OCI-LY7 (cell line): ENCODE measurements at places on chromosomes 7 and 10.

DNA sequence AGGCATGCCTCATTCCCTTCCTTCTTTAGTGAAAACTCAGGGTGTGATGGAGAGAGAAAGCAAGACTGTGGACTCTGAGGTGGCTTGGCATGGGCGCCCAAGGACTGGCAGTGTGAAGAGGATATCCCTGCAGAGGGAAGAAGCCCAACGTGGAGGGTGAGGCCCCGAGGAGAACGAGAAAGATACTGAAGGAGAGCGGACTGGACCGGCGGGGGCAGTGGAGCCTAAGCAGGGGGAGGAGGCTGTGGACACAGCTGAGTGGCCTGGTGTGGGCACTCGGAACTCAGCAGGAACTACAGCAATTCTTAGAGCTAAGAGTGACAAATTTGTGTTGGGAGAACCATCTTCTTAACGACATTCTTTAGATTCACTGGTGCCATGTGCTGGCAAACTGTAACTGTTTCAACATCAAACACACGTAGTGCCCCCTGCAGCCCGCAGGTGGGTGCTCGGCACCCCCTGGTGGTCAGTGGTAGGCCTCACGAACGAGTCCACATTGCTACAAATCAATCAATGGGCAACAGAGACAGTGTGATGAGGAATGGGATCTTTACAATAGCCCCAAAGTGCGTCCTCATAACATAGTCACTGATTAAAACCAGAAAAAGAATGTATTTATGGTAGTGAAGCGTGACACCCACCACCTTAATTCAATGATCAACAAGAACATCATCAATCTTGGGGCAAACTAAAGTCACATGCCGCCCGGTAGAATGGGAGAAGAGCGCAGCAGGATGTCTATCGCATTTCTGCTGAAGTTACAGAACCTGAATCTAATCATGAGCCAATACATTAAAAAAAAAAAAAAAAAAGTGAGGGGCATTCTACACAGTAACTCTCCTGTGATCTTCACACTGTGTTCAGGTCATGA lies 2.0 kb upstream of the SFTPA1 start:
- DNase-seq, result peak; percentile 79

GRCh38 chr10:43304687-43305333 lies 37.9 kb upstream of the RASGEF1A start:
- DNase-seq, result no peak

- no peak for DNase-seq
Observed at GRCh38 chr7:44201813-44202212, 1.0 kb downstream of the YKT6 start.

- peak; percentile 89 for DNase-seq
Observed at GRCh38 chr10:3484306-3485056, 300.5 kb downstream of the KLF6 start.

DNA sequence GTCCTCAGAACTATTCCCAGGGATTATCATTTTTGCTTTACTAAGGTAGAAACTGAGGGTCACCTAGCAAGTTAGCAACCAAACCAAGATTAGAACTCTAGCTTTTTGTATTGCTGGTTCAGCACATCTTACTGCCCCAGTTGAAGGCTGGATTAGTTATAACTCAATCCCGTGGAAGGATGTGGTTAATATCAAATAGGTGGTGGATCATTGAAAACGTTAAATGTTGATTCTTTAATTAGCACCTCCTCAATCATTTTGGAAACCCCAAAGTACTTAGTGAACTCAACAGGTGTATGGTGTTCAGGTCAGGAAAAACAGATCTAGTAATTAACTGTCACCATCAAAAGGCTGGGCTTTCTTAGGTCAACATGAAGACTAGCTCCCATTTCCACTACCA lies 152.4 kb downstream of the ARID5B start:
- no peak for DNase-seq

DNA sequence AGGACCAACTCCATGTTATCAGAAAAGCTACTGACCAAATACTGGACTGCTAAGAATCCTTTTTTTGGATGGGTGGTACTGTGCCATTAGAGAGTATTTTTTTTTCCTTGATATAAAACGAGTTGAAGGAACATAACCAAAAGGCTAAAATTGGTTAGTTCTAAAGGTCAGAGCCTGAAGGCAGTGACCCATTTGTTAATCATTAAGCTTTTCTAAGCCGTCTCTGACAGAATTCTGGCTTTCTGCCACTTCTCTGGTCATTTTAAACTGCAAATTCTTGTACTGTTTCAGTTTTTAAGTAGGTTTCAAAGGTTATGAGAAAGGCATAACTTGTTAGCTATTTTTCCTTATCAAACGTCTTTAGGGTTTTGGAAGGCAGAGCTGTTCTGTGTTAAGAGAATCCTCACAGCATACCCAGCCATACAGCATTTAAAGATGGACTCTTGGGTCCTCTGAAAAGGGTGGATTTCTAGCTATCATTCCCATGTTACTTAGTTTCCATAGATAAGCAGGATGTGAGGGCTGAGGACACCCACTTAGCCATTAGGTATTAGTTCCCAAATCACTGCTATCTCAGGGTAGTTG lies 196.8 kb downstream of the RNLS start:
- DNase-seq, result no peak

- DNase-seq, result no peak
Observed at GRCh38 chr7:39285256-39285655, 280.9 kb upstream of the YAE1 start.

GRCh38 chr10:71262027-71262426 lies 49.7 kb downstream of the UNC5B start:
- no peak for DNase-seq

DNA sequence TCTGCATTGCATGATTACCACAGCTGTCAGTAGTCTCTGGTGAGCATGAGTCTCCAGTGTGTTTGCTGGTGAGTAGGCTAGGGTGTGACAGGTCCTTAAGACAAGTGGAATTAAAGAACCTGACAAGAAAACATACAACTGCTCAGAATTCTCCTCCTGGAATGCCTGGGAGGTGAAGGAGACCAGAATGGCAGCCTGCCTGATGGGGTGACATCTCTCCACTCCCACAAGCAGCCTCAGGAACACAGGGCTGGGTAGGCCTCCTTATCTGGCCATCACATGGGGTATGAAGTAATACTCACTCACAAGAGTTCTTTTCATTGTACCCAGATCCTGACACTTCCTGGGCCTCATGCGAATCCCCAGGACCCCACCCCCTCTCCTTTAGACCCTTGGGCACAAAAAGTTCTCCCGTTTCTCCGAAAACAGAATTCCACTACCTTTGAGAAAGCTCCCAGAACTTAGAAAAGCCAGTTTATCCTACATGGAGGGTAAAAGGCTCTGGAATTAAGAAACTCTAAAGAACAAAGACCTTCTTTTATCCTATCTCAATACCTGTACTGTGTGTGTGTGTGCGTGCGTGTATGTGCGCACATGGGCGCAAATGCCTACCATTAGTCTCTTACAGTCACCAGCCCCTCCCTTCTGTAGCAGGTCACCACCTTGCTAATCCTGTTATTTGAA lies 33.4 kb upstream of the C1GALT1 start:
- DNase-seq, result no peak

DNA sequence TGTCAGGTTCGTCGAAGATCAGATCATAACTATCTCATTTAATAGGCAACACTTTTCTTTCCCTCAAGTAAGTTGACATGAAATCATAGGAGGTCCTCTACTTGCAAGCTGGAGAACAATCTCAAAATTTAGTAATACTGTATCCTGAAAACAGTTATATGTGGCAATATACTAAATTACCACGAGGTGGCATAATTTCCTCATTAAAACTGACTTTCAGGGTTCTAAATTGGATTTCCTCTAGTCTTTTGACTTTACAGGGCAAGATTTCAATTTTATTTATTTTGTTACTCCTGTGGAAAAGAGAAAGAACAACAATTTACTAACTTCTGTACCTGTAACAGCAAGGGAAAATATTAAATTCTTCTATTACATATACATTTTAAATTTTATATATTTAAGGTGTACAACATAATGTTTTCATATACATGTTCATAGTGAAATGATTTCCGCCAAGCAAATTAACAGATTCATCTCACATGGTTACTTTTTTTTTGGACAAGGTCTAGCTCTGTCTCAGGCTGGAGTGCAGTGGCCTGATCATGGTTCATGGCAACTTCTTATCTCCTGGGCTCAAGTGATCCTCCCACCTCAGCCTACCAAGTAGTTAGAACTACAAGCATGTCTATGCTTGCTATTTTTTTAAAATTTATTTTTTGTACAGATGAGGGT lies 53.4 kb upstream of the CYP2C18 start:
- DNase-seq, result peak; percentile 48

- no peak for DNase-seq
Observed at GRCh38 chr10:58896229-58896628, 280.2 kb upstream of the PHYHIPL start.

DNA sequence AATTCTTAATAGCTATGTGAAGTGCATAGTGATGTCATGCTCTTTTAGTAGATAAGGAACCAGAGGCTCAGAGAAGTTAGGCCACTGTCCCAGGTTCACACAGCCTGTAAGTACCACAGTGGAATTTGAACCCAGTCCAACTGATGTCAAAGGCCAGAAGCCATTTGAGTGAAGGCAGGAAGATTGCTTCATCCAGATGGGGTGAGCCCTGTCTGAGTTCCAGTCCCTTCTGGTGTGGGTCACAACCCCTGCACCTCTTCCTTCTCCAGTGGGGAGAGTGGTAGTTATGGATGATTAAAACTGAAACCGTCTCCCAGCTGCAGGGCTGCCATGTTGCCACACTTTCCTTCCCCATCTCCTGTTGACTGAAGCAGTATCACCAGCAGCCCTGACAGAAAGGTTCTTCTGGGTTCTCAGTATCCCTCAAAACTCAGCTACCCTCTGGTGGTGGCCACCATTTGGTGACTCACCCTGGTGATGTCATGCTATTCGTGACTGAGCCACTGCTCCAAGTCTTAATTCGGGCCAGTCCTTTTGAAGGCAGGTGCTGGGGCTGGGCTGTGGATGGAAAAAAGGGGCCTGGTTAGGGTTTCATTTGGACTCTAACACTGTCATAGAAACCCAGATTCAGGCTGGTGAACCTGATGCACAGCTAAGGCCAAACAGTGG lies 1.5 kb upstream of the C10orf95 start:
- no peak for DNase-seq

- DNase-seq, result no peak
Observed at GRCh38 chr10:121577568-121577967, 20.7 kb downstream of the FGFR2 start.

GRCh38 chr7:85736085-85736484 lies 549.2 kb upstream of the SEMA3D start:
- no peak for DNase-seq

DNA sequence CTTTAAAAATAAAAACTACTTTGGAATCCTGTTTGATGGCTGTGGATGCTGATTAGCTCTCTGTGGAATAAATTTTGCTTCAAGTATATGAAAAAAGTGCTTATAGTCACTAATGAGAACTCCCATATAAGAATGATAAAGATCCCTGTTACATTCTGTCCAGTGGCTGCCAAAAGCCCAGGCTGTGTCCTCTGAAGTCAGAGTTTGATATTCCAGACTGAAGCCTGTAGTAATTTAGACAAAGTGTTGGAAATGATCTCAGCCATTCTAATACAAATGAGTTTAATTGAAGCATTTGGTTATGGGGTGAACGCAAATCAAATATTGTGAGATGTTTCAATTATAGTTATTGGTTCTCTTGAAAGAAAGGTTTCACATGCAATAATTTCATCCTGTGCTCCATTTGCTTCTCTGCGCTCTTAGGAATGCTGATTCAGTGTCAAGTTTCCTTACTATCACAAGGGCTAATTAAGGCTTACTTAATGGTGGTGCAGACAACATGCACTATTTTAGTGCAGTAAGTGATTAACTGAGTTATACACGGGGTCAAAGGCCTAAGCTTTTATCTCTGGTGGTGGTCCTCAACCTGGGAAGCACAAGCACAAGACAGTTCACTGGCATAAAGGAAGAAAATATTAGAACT lies 867.6 kb downstream of the SORCS1 start:
- no peak for DNase-seq

- DNase-seq, result no peak
Observed at GRCh38 chr7:138015096-138015495, 13.2 kb upstream of the CREB3L2 start.

DNA sequence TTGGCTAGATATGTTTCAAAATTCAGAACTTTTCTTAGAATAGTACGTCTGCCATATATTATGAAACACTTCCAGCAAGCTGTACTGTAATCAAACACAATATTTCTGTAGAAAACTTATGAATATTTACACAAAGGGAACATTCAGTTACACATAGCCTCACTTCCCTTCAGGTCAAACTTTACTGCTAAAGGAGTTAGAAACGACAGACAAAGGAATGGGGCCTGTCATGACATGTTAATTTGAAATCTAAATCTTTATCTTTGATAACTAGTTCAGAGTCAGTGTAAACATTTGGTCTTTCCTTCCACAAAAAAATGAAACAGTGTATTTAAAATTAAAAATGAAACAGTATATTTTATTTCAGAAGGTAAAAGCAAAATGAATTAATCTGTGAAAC lies 1.0 kb upstream of the CROT start:
- peak; percentile 20 for DNase-seq

GRCh38 chr10:1120801-1121211 lies 64.6 kb downstream of the WDR37 start:
- DNase-seq, result no peak

DNA sequence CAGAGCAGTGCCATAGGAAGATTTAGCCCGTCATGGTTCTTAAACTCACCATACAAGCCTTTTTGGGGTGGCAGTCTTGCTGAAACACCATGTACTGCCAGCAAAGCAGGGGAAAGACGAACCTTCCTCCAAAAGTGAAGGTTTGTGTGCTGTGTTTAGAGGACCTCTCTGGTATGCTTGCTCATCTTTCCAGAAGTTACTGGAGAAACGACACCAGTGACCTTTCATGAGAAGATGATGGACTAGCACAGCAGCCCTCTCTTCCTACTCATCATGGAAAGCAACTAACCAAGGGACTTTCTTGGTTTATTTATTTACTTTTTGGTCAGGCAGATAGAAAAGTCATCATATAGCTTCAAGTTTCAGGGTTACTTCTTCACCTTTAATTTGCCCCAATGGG lies 247.4 kb downstream of the PTEN start:
- DNase-seq, result peak; percentile 23

DNA sequence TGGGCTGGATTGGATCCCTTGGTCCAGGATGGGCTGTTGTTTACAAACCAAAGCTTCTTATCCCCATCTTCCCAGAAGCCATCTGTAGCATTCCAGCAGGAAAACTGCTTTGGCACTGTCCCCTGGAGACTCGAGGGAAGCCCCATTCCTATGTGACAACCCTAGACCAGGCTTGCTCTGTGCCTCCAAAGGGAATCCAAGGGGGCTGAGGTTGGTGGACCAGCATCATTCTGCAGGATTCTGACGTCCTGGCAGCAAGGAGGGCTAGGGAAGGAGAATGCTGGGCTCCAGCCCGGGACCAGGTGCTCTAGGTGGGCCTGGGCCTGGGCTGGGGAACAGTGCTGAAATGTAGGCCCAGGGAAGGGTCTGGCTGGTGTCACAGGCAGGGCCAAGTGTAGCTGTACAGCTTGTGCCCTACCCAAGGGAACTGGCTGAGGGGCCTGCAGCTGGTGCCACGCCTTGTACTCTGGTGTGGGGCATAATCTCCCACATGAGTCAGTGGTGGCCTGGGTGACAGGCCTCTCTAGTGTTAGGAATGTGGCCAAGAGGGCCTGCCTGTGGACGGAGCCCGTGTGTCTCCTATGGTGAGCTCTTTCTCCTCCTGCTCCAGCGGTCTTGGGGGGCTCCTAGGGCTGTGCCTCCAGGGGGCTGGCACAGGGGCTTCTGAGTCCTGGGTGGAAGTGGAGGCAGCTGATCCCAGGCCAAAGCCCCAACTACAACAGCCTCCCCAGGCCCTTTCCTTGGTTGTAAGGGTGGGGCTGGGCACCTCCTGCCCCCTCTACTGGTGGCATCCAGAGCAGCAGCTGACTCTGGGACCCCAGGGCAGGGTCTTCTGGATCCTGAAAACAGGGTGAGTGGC lies 25.2 kb downstream of the TRIM8 start:
- DNase-seq, result peak; percentile 35
